Stimulated activated CD4-positive, alpha-beta T cell treated with anti-CD3 and anti-CD28 coated beads, Interleukin-4, amount 100 ng/mL, for 48 hours (primary cell): ENCODE measurements at places on chromosomes 5 and 9.

- DNase-seq, result no peak
Measured at GRCh38 chr9:99964336-99964735, 57.9 kb downstream of the STX17 start.

GRCh38 chr5:131783357-131783756 is 13.5 kb downstream of the FNIP1 start:
- no peak for DNase-seq

GRCh38 chr9:114112778-114113584 is 13.9 kb upstream of the KIF12 start:
- DNase-seq, result no peak

GRCh38 chr5:174444479-174445188 is 279.7 kb upstream of the MSX2 start:
- DNase-seq, result no peak

GRCh38 chr5:16531063-16531648 is 65.6 kb upstream of the ZNF622 start:
- no peak for DNase-seq

DNA sequence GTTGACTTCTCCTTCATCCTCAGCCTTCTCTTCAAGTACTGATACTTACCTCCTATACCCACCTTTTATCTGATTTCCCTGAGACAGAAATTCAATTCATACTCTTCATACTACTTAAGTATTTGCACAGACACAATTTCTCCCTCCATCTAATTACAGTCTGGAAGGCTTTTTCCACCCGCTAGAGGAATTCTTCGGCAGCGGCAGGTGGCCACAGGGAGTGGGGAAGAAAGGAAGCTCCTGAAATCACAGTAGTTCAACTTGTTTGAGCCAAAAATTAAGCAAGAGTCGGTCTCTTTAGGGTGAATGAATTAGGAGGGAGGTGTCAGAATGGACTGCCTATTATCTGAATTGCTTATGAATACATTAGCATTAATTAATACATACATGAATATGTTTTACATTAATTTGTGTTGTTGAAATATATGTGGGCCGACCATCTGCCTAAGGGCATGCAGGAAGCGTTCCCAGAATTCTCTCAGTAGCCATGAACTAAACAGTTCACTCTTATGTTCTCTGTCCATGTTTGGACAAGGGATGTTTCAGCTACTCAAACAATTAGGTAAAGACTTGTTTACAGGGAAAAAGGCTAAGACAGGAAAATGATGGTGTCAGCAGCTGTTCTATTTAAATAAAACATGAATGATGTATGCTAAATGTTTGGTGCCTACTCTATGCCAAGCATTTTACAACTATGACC is 101.4 kb upstream of the SMARCA2 start:
- DNase-seq, result no peak

DNA sequence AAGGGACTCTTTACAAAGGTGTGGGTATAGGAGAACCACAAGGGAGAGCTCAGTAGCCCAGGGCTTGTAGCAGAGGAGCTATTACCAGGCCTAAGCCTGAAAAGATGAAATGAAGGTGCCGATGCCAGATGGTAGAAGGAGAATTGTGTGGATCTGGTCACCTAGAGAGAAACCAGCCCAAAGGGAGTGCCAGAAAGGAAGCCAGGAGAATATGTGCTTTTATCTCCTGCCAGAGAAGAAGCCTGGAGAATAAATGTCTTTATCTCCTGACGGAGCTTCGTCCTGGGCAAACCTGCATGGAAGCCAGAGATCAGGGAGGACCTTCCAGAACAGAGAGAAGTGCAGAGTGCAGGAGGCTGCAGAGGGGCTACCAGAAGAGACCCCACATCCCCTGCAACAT is 142.6 kb downstream of the MED10 start:
- DNase-seq, result no peak

GRCh38 chr5:174877987-174878386 is 153.6 kb downstream of the MSX2 start:
- no peak for DNase-seq

GRCh38 chr9:133445293-133445969 is 14.3 kb upstream of the CACFD1 start:
- no peak for DNase-seq

GRCh38 chr9:108374626-108375025 is 481.2 kb downstream of the ACTL7B start:
- no peak for DNase-seq

DNA sequence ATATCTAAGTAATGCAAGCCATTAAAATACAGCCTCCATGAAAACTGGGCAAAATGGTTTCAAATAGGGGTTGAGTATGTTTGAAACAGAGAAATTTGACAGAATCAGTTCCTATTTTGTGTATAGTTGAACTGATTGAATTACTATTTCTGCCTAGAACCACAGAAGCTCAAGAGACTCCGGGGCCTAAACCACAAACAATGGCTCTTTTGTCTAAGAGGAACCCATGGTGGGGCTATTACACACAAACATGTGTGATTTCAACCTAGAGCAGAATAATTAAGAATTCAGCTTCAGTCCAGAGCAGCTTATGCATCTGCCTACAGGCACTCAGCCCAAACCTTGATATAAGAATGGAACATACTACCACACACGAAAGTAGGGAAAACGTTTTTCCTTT is 171.2 kb upstream of the MPDZ start:
- no peak for DNase-seq

DNA sequence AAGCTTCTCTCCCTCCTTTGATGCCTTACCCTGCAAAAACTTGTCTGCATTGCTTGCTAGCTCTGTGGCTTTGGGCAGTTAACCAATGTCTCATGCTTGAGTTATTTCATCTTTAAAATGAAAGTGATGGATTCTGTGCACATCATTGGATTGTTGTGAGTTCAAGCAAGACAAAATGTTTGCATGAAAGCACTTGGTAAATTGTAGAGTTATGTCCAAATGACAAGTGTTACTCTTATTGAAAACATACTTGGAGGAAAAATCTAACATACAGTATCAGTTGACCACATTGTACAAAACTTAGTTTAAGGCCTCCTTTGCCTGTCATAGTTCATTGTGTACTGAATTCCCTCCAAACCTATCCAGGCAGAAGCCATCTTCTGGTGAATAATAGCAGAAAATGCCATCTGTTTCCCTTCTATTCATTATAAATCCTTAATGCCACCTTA is 30.0 kb downstream of the TGFBR1 start:
- DNase-seq, result no peak

GRCh38 chr5:171806976-171807747 is 21.5 kb downstream of the SMIM23 start:
- DNase-seq, result no peak

- DNase-seq, result no peak
Measured at GRCh38 chr9:82583524-82583923, 479.4 kb downstream of the RASEF start.

GRCh38 chr5:133340002-133340755 is 272.2 kb downstream of the FSTL4 start:
- no peak for DNase-seq

GRCh38 chr5:149948993-149949392 is 4.4 kb upstream of the PDE6A start:
- DNase-seq, result no peak

GRCh38 chr5:4086081-4086480 is 490.4 kb downstream of the IRX1 start:
- no peak for DNase-seq
